Activated naive CD8-positive, alpha-beta T cell treated with anti-CD3 and anti-CD28 coated beads, Interleukin-2, amount 10 ng/mL, durations not matched to agents 7 days and 5 days (primary cell): ENCODE measurements at places on chromosomes 3 and 15. TPM values are rescaled to one million over a fixed set of nuclear protein-coding genes. Genes with fewer than 3 reads are reported as not detected.

CHST13 gene
- not detected for total RNA-seq

GPR149 gene
- total RNA-seq = not detected

SLC22A13 gene
- total RNA-seq = 0.61 TPM

C3orf22 gene
- not detected for total RNA-seq
